Activated naive CD8-positive, alpha-beta T cell treated with anti-CD3 and anti-CD28 coated beads, Interleukin-2, amount 50 U/mL, for 16 hours (primary cell): ENCODE measurements at places on chromosomes 12 and 14.

DNA sequence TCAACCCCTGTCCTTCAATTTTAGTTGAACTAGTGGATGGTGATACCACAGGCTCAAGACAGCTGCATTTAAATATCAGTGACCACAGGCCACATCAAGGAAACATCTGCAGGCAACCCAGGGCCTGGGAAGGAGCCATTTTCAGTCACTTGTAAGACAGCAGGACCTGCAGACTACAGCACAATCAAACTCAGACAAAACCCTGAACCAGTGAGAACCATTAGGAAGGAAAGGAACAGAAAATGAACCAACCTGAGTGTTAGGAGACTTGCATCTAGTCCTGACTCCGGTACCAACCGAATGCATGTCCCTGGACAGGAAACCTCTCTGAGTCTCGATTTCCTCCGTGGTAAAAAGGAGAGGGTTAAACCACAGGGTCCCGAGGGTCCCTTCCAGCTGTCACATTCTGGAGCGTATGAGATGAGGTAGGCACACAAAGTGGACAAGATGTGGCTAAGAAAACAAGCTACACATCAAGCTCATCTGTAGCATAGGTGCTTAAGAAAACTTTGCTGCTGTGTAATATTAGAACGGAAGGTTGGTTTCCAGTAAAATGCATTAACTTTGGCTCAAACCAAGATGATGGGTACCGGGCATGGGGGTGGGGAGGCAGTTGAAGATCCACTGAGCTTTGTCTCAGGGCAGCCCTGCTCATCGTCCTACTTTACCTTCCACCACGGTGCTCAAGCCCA, 1.6 kb upstream of the CDKN1B start:
- DNase-seq: no peak

DNA sequence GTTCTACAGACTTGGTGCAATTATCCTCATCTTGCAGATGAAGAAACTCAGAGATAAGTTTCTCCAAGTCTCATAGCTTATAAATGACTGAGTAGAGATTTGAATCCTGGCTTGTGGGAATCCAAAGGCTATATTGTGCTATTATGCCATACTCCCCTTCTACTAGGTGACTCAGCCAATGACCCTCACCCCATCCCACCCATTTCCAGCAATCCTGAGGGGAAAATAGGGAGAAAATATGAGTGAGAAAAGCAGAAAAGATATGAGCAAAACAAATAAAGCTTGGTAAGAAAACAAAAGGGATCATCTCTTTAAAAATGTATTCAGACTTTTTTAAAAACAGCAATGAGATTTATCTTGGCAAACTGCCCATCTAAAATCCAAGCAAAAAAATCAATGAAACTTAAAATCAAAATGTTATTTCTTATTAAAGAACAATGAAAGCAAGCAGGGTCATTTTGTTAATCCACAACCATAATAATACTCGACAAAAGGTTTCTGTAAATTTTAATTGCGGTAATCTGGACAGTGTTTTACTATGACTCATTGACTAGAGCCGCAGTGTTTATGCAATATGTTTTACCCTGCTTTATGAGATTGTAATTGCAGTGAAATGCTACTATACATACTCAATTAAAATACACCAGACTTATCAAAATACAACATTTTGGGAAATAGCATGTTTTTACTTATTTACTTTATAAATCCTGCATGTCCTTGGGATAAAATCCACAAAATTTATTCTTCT, 13.1 kb upstream of the LGR5 start:
- DNase-seq: no peak

- DNase-seq: peak; percentile 85
These were observed 21.2 kb upstream of the ZNF740 start for GRCh38 chr12:53159195-53159839.

DNA sequence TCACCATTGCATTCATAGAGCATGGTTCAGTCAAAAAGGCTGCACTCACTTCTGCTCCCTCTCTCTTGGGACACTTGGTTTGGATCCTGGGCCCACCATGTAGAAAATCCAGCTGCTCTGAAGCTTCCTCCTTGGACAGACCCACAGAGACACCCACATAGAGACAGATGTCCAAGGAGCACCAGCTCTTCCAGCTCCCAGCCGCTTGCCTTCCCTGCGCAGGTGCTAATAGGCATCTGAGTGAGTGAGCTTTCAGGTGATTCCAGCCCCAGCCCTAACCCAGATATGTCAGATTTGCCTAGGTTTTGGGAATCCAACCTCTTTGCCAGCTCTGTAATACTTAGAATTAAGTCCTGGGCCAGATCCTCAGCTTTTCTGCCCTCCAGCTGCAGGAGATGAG, 38.6 kb downstream of the DLK1 start:
- DNase-seq: no peak

- no peak for DNase-seq
These were observed 12.9 kb upstream of the TUBA1A start for GRCh38 chr12:49201595-49202295.

GRCh38 chr12:57149245-57149900, 2.0 kb upstream of the LRP1-AS start:
- no peak for DNase-seq
